Left ventricle myocardium superior (tissue), 1 donor: ENCODE measurements at places on chromosomes 7 and 10. TPM values are rescaled to one million over a fixed set of nuclear protein-coding genes. Genes with fewer than 3 reads are reported as not detected.

C7orf33 gene
- total RNA-seq: not detected

PVRIG gene
- total RNA-seq: not detected

PRLHR gene
- total RNA-seq: not detected

EPHA1 gene
- total RNA-seq: not detected

NUTM2E gene
- total RNA-seq: 0.10 TPM

SLC29A4 gene
- 2.3 TPM for total RNA-seq

PPP1R9A gene
- 26.0 TPM for total RNA-seq

- DNase-seq: no peak
These were observed 348.5 kb downstream of the KCNMA1 start for GRCh38 chr10:77289027-77289501.

GRCh38 chr10:114581071-114581470 lies 77.0 kb downstream of the ABLIM1 start:
- DNase-seq: no peak

DNA sequence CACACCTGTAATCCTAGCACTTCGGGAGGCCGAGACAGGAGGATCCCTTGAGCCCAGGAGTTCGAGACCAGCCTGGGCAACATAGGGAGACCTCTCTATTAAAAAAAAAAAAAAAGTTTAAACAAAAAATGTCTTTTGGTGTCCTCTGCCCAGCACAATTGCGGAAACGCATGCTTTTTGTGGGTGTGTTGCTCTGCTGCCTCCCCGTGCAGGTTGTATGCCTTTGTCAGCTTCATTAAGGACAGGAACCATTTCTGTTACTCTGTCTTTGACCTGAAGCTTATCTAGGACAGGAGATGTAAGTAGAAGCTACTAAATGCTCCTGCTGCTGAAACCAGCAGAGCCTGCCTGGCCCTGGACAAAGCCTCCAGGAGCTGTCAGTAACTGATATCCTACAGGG lies 21.3 kb upstream of the ANKRD2 start:
- no peak for DNase-seq

- DNase-seq: no peak
These were observed 593.6 kb downstream of the GRM8 start for GRCh38 chr7:126659124-126659523.

DNA sequence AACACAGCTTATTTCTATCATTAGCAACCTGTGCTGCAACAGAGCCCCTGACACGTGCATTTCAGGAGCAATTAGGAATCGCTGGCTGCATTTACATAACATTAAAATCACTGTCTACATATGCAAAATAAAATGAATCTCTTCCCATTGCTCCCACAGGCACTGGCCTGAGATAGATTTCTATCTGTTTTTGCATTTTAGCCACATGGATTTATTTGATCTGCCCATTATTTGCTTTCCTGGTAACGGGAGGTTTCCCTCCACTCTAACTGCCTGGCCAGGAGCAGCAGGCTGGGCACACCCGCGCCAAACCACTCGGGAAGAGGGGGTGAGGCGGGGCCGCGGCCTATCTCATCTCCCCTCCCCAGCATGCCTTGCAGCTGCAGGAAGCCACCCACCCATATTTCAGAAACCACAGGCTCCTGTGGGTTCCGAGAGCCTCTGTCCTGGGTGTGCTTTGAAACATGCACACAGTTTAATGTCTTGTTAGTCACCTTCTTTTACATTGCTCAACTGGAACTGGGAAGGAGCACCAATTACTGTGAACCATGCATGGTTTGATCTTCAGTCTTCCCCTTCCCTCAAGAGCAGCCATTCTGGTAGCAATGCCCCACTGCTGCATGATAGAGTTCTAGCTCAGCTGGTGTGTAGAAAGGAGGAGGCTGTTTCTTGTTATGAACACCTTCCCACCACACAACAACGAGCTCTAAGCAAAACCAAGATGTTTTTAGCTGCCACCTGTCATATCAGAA lies 37.7 kb upstream of the IKZF1 start:
- peak; percentile 35 for DNase-seq

DNA sequence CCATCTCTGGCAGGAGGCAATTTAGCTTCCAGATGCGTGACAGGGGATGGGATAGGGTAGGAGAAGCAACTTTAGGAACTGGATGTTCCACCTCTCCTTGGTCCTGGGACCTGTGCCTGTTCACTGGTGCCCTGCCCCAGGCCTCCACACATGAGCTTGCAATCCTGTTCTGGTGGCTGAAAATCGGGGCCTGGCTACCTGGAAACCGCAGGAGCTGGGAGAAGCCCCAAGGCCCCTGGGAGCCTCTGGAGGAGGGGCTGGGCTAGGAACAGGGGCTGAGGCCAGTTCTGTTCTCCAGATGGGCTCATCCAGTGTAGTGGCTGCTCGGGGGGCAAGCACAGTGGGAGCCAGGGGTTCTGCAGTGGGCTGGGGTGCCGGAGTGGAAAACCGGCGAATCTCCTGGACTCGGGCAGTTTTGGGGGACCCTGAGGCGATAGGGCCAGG lies 5.3 kb upstream of the MYOZ1 start:
- DNase-seq: peak; percentile 50

GRCh38 chr10:31630861-31631567 lies 297.6 kb downstream of the ARHGAP12 start:
- no peak for DNase-seq

GRCh38 chr10:17712717-17713471 lies 39.1 kb upstream of the TMEM236 start:
- no peak for DNase-seq

GRCh38 chr10:17835688-17836087 lies 26.5 kb downstream of the MRC1 start:
- DNase-seq: no peak

DNA sequence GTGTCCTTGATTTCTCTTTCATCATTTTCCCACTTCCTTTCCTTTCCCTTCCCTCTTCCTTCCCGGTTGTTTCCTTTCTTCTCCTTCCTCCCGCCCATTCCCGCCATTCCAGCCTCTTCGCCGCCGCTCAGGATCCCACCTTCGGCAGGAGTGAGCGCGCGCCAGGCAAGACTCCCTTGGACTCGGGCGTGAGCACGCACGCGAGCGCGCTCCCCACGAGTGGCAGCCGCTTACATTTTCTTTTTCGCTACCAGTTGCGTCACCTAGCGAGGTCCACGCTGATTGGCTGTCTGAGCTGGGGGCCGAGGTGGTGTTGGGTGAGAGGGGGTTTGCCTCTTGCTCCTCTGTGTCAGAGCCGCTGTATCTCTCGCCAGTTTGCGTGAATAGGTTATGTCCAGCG lies 11.8 kb downstream of the ZAN start:
- DNase-seq: peak; percentile 64

DNA sequence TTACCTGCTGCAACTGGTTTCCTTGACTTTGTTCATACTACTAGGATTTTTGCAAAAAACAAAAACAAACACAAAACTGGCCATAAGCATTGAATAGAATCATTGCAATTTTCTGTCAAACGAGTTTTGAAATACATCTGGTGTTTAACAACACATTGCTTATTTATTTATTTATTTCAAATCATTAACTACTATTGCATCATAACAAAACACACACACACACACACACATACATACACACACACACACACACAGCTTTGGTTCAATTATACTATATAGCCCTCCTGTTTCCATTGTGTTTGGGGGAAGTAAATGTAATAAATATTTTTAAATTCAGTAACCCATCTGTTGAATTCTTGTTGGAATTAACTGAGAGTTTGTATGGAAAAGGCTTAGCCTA lies 43.8 kb downstream of the NRG3 start:
- no peak for DNase-seq

- DNase-seq: no peak
These were observed 43.9 kb downstream of the PYROXD2 start for GRCh38 chr10:98370831-98371820.
